ENCODE measurements at places on chromosomes 2 and 18.

DNA sequence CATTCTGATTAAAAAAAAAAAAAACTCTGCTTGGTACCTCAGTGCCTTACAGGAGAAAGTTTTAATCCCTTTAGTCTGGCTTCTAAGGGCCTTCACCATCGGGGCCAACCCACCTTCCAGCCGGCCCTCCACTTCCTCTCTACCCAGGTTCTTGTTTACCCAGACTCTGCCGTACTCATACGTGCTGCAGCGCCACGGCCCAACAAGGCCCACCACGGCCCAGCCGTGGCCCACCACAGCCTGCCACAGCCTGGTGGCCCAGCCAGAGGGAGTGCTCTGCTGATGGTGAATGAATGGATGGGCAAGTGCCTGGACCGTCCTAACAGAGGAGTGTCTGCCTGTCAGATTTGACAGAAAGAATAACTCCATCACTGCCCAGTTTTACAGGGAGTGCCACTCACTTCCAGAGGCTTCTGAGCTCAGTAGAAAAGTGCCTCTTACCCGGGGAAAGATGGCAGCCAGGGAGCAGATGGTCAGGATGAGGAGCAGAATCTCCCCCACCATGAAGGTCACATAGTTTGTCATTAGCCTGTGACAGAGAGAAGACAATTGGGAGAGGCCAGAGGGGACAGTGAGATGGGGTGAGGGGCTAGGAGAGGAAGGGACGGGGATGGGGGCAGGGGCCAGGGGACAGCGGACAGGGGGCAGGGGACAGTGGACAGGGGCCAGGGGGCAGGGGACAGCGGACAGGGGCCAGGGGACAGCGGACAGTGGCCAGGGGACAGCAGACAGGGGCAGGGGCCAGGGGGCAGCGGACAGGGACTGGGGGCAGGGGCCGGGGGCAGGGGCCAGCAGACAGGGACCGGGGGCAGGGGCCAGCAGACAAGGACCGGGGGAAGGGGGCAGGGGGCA is 38.2 kb downstream of the CENPO start:
- no peak for DNase-seq

DNA sequence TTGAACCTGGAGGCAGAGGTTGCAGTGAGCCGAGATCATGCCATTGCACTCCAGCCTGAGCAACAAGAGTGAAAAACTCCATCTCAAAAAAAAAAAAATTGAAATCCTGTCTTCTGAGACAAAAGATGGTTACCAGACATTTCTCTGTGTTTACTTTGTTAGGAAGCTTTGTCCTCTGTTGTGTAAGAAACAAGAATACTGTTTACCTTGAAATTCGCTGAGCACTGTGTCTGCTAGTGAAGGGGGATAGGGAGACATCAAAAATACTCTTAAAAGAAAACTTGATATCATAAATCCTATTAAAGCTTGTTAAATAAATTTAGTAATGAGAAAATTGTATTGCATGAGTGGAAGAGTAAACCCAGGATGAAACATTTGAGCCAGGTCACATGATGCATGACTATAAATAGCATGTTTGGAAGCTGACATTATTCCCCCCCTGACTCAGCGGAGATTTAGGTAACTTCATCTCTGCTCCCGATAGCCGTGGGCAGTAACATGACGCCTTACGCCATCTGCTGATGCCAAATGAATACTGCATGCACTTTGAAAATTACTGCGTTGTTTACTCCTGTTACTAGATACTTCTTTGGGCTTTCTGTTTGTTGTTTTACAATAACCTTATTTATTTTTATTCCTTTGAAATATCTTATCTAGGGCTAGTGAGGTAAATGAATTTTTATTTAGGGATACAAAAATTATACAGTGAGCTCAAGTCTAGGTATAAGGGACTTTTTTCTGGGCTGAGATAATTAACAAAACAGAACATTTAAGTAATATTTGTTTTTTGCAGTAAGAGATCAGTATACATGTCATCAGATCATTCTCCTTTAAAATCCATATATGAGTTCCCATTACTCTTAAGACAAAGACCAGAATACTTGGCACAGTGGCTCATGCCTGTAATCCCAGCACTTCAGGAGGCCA is 134.9 kb downstream of the MAP3K20 start:
- peak; percentile 94 for DNase-seq

DNA sequence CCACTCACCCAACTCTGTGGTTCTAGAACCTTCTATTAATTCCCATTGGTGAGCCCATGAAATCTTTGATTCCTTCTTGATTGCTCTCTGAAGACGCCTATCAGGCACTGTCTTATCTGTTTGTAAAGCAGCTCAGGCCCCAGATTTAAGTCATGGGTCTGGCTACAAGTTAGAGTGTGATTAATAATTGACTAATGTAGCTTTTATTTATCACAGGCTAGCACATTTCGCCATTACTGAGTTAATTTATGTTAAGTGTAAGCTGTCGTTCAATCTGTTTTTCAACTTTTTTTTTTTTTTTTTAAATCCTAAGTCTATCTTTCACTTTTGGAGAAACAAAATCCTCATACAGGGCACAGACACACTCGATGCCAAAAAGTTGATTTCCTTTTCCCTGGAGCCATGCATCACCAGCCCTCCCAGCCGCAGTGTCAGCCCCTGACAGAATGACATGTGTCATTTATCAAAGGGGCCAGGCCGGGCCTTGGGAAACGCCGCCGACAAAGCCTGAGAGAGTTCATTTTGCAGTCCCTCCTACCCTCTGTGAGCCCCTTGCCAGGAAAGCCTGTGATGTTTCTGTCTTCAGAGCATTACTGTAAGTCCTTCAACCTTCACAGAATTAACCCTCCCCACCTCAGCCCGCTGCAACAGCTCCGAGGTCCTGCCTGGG is 15.8 kb downstream of the TSHZ1 start:
- no peak for DNase-seq

- no peak for DNase-seq
Measured at GRCh38 chr2:63058144-63058920, 7.7 kb downstream of the OTX1 start.

- DNase-seq = no peak
Measured at GRCh38 chr2:71826826-71827523, 320.7 kb downstream of the CYP26B1 start.

DNA sequence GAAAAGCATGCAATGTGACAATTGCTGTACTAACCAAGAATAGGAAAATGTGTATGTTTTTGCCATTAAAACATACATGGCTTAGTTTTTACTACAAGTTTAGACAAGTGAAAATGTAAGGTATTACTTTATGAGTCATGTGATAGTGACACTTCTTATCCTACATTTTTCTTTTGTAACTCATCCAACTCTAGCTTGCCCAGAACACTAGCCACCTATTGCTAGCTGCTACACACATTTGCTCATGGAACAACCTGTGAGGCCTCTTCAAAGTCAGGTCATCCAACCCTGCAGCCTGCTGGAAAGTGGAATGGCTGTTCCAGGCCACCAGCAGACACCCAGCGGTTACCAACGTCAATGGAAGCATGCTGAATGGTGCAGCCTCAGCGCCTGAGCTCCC is 1043.9 kb downstream of the TMEM182 start:
- no peak for DNase-seq

GRCh38 chr2:121335294-121336290 is 50.6 kb upstream of the TFCP2L1 start:
- DNase-seq = no peak

DNA sequence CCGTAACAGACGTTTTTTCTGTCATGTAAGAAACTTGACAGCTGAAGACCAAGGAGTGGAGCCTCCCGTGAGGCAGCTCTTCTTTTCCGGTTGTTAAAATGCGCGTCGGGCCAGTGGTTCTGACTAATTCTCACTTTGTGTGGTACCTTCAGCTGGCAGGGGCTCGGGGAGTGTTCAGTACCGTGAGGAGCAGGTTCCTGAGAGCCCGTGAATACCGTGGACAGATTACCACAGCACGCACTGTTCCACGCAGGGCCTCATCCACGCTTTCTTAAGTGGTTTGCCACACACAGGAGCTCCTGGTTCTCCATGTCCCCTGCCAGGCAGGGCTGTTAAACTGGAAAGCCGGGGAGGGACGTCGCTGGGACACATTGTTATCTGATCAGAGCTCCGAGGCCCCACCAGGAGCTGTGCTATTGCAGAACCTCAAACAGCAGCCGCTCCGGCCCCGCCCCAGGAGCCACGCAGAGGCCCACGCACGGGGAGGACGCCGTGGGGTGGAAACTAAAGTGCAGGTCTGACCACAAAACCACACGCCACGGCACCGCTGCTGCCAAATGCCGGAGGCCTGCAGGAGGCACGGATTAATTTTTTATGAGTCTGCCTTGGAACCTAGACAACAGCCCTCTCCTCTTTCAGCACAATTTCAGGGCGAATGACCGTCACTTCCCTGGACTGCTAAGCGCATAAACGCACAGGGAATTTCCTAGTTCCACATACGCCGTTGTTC is 43.3 kb downstream of the NFATC1 start:
- DNase-seq = peak; percentile 20

GRCh38 chr2:241041589-241042158 is 43.3 kb downstream of the SNED1 start:
- DNase-seq = no peak

GRCh38 chr2:40103590-40103989 is 324.5 kb upstream of the THUMPD2 start:
- DNase-seq = peak; percentile 62

GRCh38 chr2:101815739-101816391 is 118.4 kb downstream of the MAP4K4 start:
- DNase-seq = no peak

DNA sequence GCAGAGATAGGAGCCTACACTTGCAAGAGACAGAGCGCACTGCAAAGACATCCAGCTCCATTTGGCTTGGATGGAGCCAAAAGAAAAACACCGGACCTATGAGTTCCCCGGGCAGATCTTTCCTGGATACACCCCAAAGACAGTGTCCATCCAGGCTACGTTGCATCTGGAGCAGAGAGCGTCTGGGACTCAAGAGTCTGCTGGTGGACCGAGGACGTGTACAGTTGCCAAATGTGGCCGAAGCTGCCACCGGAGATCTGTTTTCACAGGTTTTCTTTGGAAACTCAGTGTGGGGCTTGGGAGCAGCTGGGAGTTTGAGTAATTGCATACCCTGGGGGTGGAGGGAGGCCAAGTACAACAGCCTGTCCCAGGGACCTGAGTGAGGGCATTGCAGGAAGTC is 192.3 kb upstream of the OSR1 start:
- DNase-seq = no peak

DNA sequence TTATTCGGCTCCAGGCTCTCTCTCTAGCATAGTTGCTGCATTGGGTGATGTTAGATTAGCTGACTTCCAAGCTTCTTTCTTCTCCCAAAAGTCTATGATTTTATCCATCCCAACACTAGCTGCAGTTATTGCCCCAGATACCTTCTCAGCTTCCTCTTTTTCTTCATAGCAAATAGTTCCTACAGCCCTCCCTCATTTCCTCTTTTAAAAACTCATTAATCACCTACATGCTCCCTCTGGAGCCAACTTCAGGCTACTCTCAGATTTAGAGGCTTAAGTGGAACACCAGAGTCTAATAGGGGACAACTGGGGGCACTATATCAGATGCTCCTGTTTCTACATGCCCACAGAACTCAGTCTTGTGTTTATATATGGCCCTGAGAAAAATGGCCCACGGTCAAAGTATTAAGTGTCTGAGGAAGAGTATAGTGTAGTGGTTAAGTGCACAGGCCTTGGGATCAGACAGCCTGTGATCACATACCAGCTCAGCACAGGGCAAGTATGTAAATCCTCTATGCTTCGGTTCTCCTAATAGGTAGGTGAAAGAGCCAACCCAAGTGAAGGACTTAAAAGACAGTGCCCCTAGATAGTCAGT is 241.9 kb upstream of the SLC14A2 start:
- DNase-seq = no peak

- DNase-seq = no peak
Measured at GRCh38 chr2:201956361-201956760, 77.3 kb upstream of the FZD7 start.

DNA sequence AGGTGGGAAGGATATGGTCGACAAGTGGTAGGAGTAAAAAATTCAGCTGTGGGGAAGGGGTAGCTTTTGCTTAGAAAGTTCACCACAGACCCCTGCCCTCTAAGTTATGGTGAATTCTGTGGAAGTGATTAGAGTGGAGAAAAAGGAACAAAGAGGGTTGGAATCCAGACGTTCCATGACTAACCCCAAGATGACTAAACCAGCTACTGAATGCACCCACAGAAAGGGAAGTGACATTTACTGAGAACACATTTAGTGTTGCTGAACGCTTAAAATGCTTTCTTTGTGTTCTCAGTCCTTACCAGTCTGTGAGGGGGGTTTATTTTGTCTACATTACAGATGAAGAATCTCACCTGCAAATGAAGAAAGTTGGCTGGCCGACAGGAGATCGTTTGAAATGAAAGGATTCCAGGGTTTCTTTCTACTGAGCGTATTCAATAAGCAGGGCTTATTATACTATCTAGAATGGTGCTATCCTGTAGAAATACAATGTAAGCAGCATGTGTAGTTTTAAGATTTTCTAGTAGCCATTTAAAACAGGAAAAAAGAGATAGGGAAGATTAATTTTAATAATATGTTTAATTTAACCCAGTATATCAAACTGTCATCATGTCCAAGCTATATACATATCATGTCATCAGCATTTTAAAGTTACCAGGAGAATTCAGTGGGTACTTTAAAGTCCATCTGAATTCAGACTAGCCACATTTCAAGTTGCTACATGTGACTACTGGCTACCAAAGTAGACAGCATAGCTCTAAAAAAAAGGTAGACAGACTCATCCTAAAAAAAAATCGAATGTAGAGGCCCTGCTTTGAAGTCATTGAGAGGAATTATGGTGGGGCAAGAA is 60.1 kb downstream of the LIMS1 start:
- no peak for DNase-seq

GRCh38 chr18:70160073-70160678 is 45.3 kb downstream of the RTTN start:
- no peak for DNase-seq

- no peak for DNase-seq
Measured at GRCh38 chr18:40485318-40485717, 1469.7 kb upstream of the PIK3C3 start.

- DNase-seq = no peak
Measured at GRCh38 chr2:150214626-150215025, 272.8 kb downstream of the RND3 start.

DNA sequence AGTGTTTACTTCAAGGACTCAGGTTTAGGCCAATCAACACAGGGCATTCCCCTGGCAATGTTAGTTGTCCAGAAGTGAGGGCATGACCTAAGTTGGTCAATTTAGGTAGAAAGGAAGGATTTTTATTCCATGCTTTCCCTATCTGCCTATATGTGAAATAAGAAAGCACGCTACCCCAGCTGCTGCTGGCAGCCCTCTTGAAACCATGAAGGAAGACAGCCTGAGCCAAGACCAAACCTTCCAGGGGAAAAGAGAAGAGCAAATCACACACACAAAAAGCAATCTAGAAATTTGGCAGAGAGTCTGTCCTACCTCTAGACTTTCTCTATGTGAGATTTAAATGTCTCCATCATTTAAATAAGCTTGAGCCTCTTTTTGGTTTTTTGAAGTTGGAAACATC is 387.6 kb downstream of the TNS1 start:
- no peak for DNase-seq

GRCh38 chr2:69947325-69947931 is 14.0 kb downstream of the ASPRV1 start:
- DNase-seq = no peak

GRCh38 chr2:1781291-1782080 is 37.2 kb upstream of the PXDN start:
- no peak for DNase-seq

GRCh38 chr18:54263904-54264336 is 5.4 kb upstream of the POLI start:
- DNase-seq = no peak

All from AG09319 (cell line).